Naive thymus-derived CD4-positive, alpha-beta T cell (primary cell): ENCODE measurements at places on chromosomes 12 and 14. TPM values are rescaled to one million over a fixed set of nuclear protein-coding genes. Genes with fewer than 3 reads are reported as not detected.

GRCh38 chr12:78863482-78864402, 832 bp upstream of the SYT1 start:
- H3K27ac ChIP-seq, result no peak overlapping the region
- H3K36me3 ChIP-seq, result no peaks in the 10 kb centered on the region
- H3K4me3 ChIP-seq, result no peak overlapping the region
- no peaks in the 10 kb centered on the region for H3K4me1 ChIP-seq
- no peaks in the 10 kb centered on the region for H3K27me3 ChIP-seq

GRCh38 chr12:39986674-39987073, 119.2 kb downstream of the SLC2A13 start:
- no peak overlapping the region for H3K27ac ChIP-seq
- no peaks in the 10 kb centered on the region for H3K4me1 ChIP-seq
- no peaks in the 10 kb centered on the region for H3K36me3 ChIP-seq

- H3K4me1 ChIP-seq, result no peaks in the 10 kb centered on the region
- no peak overlapping the region for H3K4me3 ChIP-seq
- no peak for DNase-seq
These were observed 1539.5 kb upstream of the TMEM132C start for GRCh38 chr12:126727218-126728075.

DNA sequence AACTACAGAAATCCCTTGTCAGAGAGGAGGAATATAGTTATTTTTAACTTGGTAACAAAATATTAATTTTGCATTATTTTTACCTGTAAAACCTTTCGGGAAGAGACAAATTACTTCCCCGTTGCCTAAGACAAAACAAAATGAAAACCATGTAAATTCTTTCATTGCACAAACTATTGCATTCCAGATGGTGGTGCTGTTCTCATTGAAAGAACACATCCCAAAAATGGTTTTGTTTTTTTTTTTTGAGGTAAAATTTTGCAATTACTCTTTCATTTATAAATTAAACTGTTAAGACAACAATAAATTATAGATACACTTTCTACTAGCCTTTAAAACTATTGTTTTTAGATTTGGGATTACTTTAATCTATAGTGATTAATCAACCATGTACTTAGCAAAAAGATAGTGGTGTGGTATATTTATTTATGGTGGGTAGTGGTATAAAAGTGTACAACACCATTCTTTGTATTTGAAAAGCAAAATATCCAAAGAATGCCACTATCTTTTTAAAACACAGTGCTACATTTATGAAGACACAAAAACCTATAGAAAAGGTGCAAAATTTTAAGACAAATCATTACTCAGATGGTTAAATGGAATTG, 115.5 kb downstream of the SLC38A1 start:
- no peaks in the 10 kb centered on the region for H3K36me3 ChIP-seq
- no peaks in the 10 kb centered on the region for H3K27me3 ChIP-seq
- H3K4me1 ChIP-seq, result no peaks in the 10 kb centered on the region
- H3K4me3 ChIP-seq, result no peak overlapping the region
- no peak overlapping the region for H3K27ac ChIP-seq
- DNase-seq, result peak; percentile 57

DNA sequence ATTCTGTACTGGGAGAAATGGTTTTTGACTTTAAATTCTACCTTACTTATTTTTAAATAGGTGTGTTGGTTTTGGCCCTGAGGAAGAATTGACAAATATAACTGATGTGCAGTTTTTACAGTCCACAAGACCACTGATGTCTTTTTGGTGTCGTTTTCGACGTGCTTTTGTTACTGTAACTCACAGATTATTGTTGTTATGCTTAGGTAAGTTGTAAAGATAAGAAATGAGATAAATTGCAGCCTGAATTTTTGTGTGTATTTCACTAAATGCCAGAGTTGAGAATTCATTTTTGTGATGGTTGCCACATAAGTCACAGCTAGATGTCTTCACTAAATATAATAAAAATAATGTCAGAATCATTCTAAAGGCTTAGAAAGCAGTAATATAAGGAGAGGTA, 39.9 kb upstream of the MSRB3 start:
- no peak overlapping the region for H3K27ac ChIP-seq
- no peaks in the 10 kb centered on the region for H3K4me1 ChIP-seq
- no peak overlapping the region for H3K4me3 ChIP-seq

- DNase-seq, result no peak
- H3K4me3 ChIP-seq, result no peak overlapping the region
- H3K4me1 ChIP-seq, result peaks cover 11% of the 10 kb centered on the region
- no peak overlapping the region for H3K27ac ChIP-seq
- H3K27me3 ChIP-seq, result no peaks in the 10 kb centered on the region
These were observed 114.0 kb upstream of the TMPO start for GRCh38 chr12:98401427-98401826.

- no peaks in the 10 kb centered on the region for H3K4me1 ChIP-seq
- no peaks in the 10 kb centered on the region for H3K27me3 ChIP-seq
- H3K4me3 ChIP-seq, result no peak overlapping the region
- no peak overlapping the region for H3K27ac ChIP-seq
- no peaks in the 10 kb centered on the region for H3K36me3 ChIP-seq
These were observed 135.2 kb upstream of the PDE3A start for GRCh38 chr12:20232931-20233675.

CAMKK2 gene
- 27.1 and 29.2 TPM in 2 replicates for total RNA-seq

ZDHHC22 gene
- total RNA-seq, result not detected

MED6 gene
- 61.0 TPM for total RNA-seq
